Aorta (tissue), 5 donors: ENCODE measurements at places on chromosomes 1 and 21.

DNA sequence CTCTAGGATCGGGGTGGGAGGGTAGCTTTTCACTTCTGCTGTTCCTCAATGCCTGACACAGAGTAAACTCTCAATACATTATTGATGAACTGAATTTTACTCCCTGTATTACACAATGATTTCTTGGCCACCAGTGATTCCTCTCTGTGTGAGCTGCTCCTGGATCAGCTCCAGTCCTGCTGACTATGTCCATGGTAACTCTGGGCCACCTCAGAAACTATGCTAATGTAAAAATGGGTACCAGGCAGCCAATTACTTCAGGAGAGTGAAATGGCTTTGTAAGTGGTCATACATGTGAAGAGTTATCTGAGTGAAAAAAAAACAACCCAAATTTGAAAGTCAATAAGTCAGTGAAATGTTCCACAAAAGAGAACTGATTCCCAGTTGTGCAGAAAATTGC is 311.0 kb downstream of the KCNH1 start:
- DNase-seq: no peak

GRCh38 chr1:241440904-241441303 is 78.7 kb downstream of the FH start:
- DNase-seq: no peak

DNA sequence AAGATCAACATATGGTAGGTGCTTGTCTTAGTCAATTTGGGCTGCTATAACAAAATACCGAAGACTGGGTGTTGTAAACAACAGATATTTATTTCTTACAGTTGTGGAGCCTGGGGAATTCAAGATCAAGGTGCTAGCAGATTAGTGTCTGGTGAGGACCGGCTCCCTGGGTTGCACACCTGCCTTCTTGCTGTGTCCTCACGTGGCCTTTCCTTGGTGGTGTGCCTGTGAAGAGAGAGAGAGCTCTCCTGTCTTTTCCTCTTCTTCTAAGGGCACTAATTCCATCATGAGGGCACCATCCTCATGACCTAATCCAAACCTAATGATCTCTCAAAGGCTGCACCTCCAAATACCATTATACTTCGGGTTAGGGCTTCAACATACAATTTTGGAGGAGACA is 45.8 kb upstream of the ATF3 start:
- no peak for DNase-seq

DNA sequence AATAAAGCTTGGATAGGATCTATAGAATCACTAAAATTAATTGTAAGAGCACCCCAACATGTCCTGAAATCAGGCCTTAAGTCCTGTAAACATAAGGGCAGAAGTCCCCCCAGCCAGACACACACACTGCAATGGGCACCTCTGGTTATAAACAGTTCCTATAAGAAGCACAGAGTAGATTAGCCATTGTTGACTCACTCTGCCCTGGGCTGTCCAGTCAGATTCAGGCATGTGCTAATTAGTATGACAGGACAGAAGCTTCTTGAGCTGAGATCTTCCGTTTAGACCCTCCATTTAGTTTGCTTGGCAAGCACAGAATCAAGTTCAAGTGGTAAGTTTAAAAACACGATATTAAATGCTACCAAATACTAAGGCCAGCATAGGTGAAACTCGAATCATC is 11.8 kb upstream of the DENND1B start:
- DNase-seq: no peak

DNA sequence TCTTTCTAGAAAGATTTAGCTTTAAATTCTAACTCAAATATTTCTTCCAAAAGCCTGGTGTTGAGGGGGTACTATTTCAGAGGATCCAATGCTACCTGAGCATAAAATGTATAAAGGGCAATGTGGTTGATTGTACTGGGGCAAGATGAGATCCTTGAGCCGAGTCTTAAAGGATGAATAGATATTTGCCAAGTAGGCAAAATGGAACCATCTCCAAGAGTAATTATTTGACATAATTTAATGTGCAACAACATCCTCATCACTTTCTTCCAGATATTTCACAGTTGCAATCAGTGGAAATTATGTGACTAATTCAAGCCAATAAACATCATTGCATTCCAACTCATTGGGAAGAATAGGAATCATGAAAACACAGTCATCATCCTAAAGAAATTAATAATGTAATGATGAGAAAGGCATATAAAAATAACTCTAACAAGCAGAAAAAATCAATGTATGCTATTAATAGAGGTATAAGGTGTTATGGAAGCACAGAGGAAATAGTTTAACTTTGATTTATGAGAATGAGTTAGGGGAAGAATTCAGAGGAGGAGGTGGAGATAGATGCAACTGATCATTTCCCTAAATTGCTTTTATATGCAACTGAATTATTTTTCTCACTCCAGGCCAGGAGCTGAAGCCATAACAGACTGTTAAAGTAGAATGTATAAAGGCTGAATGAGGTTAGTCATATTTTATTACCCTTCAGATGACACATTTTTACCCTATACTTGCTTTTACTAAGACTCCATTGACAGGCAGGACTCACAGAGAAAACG is 30.0 kb upstream of the RGS4 start:
- no peak for DNase-seq

GRCh38 chr21:33945652-33946270 is 30.2 kb upstream of the ATP5PO start:
- DNase-seq: no peak
